ENCODE measurements at places on chromosomes 12 and 14. TPM values are rescaled to one million over a fixed set of nuclear protein-coding genes. Genes with fewer than 3 reads are reported as not detected.

Gene CLIP1
- 33.9 TPM for total RNA-seq

Gene PIP4K2C
- total RNA-seq = 17.1 TPM

Gene CLEC1A
- not detected for total RNA-seq

Gene KRT72
- 0.12 TPM for total RNA-seq

Gene PRIMA1
- not detected for total RNA-seq

Gene DERA
- total RNA-seq = 28.3 TPM

Gene POTEG
- total RNA-seq = not detected

Gene KRT8
- total RNA-seq = 0.62 TPM

DNA sequence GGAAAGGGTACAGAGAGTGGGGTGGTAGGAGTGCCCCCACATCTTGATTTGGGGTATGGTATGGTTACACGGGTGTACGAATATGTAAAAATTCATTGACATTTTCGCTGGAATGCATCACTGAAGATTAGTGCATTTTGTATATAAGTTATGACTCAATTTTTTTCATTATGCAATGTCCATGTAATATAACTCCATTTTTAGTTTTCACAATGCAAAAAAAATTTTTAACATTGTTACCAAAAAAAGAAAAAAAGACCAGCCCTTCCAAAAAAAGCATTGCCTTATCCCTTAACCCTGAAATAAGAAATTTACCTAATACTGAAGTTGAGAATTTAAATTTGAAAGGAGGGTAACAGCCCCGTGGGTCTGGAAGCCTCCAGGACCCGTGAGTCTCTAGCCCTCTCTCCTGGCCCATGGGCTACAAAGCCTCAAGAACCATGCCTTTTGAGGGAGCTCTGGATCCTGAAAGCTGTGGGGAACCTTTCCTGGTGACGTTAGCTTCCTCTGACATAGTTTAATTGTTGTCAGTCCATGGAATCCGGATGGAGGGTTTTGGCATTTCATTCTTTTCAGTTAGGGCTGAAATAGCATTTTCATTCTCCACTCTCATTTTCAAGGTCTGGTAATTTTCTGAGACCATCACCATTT lies 55.6 kb upstream of the ACTN1 start:
- H3K27ac ChIP-seq = no peak overlapping the region
- DNase-seq = no peak
- peaks cover 32% of the 10 kb centered on the region for H3K27me3 ChIP-seq
- no peak overlapping the region for H3K4me3 ChIP-seq
- H3K36me3 ChIP-seq = no peaks in the 10 kb centered on the region
- H3K4me1 ChIP-seq = peaks cover 5% of the 10 kb centered on the region

GRCh38 chr12:79371226-79371625 lies 319.5 kb downstream of the PAWR start:
- H3K27me3 ChIP-seq = no peaks in the 10 kb centered on the region
- no peaks in the 10 kb centered on the region for H3K36me3 ChIP-seq
- H3K4me1 ChIP-seq = no peaks in the 10 kb centered on the region

- H3K4me1 ChIP-seq = peaks cover 24% of the 10 kb centered on the region
- no peak overlapping the region for H3K27ac ChIP-seq
- DNase-seq = no peak
- no peak overlapping the region for H3K4me3 ChIP-seq
- no peaks in the 10 kb centered on the region for H3K27me3 ChIP-seq
- no peaks in the 10 kb centered on the region for H3K36me3 ChIP-seq
These were observed 85.3 kb upstream of the PARP11 start for GRCh38 chr12:3958534-3958933.

- peaks cover 24% of the 10 kb centered on the region for H3K4me1 ChIP-seq
- DNase-seq = peak; percentile 59
- peaks cover under 1% of the 10 kb centered on the region for H3K36me3 ChIP-seq
- peak overlapping the region; percentile 59 for H3K4me3 ChIP-seq
- H3K27me3 ChIP-seq = no peaks in the 10 kb centered on the region
These were observed 10.8 kb downstream of the FBXL14 start for GRCh38 chr12:1583421-1584078.

- no peak for DNase-seq
- H3K27me3 ChIP-seq = no peaks in the 10 kb centered on the region
- H3K4me3 ChIP-seq = no peak overlapping the region
- H3K4me1 ChIP-seq = no peaks in the 10 kb centered on the region
- H3K36me3 ChIP-seq = peaks cover 1% of the 10 kb centered on the region
These were observed 609.0 kb downstream of the KCNH5 start for GRCh38 chr14:62436261-62436660.

GRCh38 chr14:80850197-80850814 lies 91.2 kb downstream of the CEP128 start:
- H3K36me3 ChIP-seq = no peaks in the 10 kb centered on the region
- no peak overlapping the region for H3K4me3 ChIP-seq
- no peak overlapping the region for H3K27ac ChIP-seq
- DNase-seq = no peak
- no peaks in the 10 kb centered on the region for H3K4me1 ChIP-seq

DNA sequence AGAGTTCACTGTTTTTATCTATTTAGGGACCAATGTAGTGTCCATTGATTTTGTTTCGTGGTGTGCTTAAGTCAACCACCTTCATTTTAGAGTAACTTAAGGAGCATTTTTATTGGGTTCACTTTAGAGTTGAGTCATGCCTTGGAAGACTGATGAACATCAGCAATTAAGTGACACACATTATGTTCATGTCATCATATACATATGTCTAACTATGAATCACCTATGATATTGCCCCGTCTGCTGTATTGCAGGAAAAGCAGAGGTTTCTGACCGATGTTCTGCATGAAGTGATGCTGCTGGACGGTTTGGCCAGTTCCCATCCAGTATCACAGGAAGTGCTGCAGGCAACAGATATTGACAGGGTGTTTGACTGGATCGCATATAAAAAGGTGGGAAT lies 227.1 kb downstream of the TRHDE start:
- H3K4me3 ChIP-seq = no peak overlapping the region
- no peaks in the 10 kb centered on the region for H3K4me1 ChIP-seq
- no peaks in the 10 kb centered on the region for H3K36me3 ChIP-seq
- no peak overlapping the region for H3K27ac ChIP-seq

GRCh38 chr12:92762773-92763172 lies 60.0 kb downstream of the PLEKHG7 start:
- DNase-seq = no peak
- H3K27ac ChIP-seq = no peak overlapping the region
- no peak overlapping the region for H3K4me3 ChIP-seq
- H3K36me3 ChIP-seq = no peaks in the 10 kb centered on the region
- peaks cover 14% of the 10 kb centered on the region for H3K27me3 ChIP-seq
- H3K4me1 ChIP-seq = no peaks in the 10 kb centered on the region

- H3K27me3 ChIP-seq = no peaks in the 10 kb centered on the region
- peak overlapping the region; percentile 91 for H3K27ac ChIP-seq
- peaks cover 30% of the 10 kb centered on the region for H3K36me3 ChIP-seq
- peak; percentile 58 for DNase-seq
- peak overlapping the region; percentile 64 for H3K4me3 ChIP-seq
These were observed 43.9 kb downstream of the CCDC88C start for GRCh38 chr14:91373591-91374254.

GRCh38 chr14:52987514-52987913 lies 36.7 kb upstream of the FERMT2 start:
- no peak overlapping the region for H3K4me3 ChIP-seq
- H3K27ac ChIP-seq = no peak overlapping the region
- no peaks in the 10 kb centered on the region for H3K27me3 ChIP-seq
- H3K36me3 ChIP-seq = no peaks in the 10 kb centered on the region
- H3K4me1 ChIP-seq = no peaks in the 10 kb centered on the region

GRCh38 chr14:23063601-23064000 lies 6.3 kb upstream of the CDH24 start:
- DNase-seq = no peak
- peaks cover 7% of the 10 kb centered on the region for H3K4me1 ChIP-seq
- peaks cover 37% of the 10 kb centered on the region for H3K36me3 ChIP-seq
- H3K27ac ChIP-seq = no peak overlapping the region

DNA sequence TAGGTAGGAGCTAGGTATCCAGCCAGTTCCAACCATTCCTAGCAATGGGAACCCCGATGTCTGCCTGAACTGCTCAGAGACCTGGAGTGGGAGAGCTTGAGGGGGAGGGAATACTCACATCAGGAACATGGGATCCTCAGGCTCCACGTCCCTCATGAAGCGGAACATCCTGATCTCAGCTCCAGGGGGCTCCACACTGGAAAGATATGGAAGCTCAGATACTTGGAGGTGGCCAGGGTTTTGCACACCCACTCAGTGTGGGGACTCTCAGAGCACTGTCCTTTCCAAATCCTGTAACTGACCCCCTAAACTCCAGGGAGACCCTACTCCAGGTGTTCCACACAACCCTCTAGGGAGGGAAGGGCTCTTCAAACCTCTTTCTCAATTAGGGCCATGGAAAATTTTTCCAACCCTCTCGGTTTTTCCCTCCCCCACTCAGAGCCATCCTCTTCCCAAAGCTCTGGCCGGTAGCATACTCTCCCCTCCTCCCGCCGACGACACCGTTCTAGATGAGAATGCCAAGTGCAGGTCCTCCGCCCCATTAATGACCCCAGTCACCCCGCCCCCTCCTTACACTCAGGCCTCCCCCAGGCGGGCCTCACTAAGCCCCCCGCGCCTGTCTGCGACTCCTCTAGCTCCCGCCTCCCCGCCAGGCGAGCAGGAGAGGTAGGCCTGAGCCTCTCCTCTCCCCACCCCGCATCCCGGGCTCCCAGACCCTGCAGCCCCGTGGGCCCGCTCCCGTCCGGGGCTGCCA lies 597 bp downstream of the MLF2 start:
- H3K4me1 ChIP-seq = peaks cover 20% of the 10 kb centered on the region
- peaks cover 22% of the 10 kb centered on the region for H3K36me3 ChIP-seq
- H3K4me3 ChIP-seq = peak overlapping the region; percentile 92
- peak overlapping the region; percentile 96 for H3K27ac ChIP-seq

GRCh38 chr12:45737638-45738037 lies 8.1 kb downstream of the ARID2 start:
- no peak for DNase-seq
- no peak overlapping the region for H3K27ac ChIP-seq
- H3K4me3 ChIP-seq = no peak overlapping the region
- no peaks in the 10 kb centered on the region for H3K27me3 ChIP-seq
